ENCODE measurements at places on chromosomes 13 and 19.

DNA sequence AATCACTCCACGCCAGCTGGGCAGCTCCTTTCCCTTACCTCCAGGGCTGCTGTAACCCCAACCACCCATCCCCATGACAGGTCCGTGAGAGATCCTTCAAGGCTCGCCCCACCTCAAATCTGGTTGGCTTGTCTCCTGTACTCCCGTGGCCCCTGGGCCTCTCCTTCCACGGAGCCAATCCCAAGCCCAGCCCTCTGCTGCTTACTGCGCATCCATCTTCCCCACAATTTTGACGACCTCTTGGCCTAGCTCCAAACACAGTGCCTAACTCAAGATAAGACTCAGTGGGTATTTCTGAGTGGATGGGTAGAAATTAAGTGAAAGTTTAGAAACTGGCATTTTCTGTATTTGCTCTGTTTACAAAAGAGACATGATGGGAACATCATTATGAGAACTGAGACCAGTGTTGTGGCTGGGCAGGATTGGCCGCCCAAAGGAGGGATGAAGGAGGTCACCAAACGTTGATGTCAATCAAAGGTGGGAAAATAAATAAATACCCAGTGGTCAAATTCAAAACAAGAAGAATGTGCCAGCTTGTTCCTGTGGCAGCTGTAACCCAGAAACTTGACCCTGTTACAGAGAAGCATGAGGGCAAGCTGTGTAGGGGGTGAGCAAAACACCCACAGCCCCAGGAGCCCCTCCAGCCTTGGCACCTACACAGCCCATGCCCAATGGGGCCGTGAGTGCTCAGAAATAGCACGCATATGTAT, 162.2 kb downstream of the ABCC4 start:
- no peak for DNase-seq

DNA sequence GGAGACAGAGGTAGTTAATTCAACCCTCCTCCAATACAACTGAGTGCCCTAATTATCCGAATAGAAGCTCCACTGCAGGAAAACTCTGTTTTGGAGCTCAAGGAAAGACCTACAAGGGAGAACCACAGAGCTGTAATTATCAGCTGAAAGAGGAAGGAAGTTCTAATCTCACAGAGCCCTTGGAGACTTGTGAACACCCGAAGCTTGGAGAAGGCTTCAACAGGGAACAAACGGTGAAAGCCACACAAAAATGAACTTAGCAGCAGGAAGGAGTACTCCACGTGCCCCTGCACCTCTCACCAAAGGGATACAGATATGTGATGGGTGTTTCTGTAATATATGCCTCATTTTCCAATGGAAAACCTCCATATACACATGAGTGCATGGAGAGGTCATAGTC, 61.1 kb downstream of the IRS2 start:
- no peak for DNase-seq

GRCh38 chr19:42553292-42554045, 25.2 kb upstream of the CEACAM1 start:
- DNase-seq, result peak; percentile 69

- DNase-seq, result peak; percentile 99
Observed at GRCh38 chr13:29923554-29924481, 73.4 kb upstream of the UBL3 start.

DNA sequence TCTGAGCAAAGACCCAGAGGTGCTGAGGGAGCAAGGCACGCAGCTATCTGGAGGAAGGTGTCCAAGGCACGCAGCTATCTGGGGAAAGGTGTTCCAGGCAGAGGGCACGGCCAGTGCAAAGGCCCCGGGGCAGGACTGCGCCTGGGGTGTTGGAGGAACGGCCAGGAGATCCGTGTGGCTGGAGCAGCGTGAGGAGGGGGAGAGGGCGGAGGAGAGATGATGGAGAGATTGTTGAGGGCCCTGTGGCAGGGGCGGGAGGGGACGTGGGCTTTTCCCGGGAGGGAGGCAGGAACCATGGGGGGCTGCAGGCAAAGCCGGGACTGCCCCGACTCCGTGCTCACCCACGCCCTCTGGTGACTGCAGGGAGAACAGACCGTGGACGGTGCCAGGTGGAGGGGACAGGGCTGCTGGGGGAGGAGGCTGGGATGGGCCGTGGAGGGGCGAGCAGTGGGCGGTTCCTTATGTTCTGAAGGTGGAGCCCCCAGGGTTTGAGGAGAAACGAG, 13.3 kb upstream of the MISP start:
- no peak for DNase-seq

- DNase-seq, result no peak
Observed at GRCh38 chr19:40235238-40236025, 8.9 kb upstream of the CCNP start.

DNA sequence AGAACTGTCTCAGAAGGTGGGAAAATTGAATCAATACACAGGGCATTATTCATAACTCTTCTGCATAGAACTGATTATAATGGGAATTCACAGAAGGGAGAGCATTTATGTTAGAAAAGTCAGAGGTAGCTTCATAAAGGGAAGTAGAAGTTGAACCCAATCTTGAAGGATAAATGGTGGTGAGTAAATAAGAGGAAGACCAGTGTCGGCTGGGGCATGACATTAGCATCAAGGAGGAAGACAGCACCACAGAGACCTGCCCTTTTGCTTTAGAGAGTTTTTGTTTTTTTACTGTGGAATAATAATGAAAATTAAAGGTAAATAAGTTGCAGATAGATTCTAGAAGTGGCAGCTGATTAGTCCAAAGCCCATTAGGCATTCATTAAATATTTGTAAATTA, 21.9 kb downstream of the CDC16 start:
- DNase-seq, result no peak

DNA sequence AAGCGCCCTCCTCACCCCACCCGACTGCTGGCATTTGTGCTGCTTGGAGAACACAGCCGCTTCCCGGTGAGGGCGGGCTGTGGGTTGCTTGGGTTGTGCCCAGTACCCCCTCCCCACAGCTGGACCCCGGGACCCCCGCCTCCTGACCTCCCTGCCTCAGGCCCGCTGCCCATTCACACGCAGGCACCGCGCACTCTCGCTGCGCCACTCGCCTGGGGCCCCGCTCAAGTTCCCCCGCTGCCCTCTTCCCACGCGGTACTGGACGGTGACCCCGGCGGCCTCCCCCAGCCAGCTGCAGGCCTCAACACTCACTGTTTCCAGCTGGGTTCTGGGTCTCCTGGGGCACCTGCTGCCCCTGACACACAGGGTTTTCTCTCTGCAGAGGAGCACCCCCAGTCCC, 16.4 kb downstream of the PLEKHJ1 start:
- no peak for DNase-seq

GRCh38 chr13:45439781-45440462, 21.7 kb upstream of the SLC25A30 start:
- no peak for DNase-seq

GRCh38 chr19:54253331-54254194, 3.5 kb downstream of the LILRB5 start:
- no peak for DNase-seq

DNA sequence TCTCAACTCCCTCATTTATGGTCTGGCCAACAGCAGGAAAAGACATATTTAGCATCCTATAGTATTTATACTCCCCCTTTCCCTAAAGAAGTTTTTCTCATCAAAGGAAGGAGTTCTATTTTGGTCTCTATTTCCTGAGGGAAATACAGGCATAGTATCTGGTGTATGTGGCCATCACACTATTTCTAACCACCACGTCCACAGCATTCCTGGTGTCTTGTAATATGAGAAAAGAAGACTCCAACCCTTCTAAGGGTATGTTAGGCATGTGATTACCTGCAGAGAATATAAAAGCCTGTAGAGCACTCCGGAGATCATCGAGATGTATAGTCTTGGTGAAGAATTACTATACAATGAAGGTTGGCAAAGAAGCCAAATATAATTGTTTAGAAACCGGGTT, 137.4 kb downstream of the VWA8 start:
- peak; percentile 18 for DNase-seq

DNA sequence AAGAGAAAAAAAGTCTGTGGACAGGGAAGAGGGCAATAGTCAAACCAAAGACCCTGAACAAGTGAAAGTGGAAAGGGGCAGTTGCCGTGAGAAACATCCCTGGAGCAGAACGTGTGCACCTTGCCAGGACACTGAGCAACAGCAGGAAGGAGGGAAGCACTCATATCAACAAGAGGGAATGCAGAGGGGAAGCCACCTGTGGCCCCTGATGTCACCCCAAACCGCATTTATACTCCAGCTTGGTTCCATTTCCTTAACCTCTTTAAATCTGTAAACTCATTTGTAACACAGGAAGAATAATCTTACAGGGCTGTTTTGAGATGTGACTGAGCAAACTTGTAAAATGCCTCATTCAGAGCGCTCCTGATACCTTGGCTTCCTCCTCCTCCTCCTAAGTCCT, 698.8 kb downstream of the DIAPH3 start:
- no peak for DNase-seq

GRCh38 chr19:41701401-41702075, 6.9 kb upstream of the CEACAM5 start:
- no peak for DNase-seq

DNA sequence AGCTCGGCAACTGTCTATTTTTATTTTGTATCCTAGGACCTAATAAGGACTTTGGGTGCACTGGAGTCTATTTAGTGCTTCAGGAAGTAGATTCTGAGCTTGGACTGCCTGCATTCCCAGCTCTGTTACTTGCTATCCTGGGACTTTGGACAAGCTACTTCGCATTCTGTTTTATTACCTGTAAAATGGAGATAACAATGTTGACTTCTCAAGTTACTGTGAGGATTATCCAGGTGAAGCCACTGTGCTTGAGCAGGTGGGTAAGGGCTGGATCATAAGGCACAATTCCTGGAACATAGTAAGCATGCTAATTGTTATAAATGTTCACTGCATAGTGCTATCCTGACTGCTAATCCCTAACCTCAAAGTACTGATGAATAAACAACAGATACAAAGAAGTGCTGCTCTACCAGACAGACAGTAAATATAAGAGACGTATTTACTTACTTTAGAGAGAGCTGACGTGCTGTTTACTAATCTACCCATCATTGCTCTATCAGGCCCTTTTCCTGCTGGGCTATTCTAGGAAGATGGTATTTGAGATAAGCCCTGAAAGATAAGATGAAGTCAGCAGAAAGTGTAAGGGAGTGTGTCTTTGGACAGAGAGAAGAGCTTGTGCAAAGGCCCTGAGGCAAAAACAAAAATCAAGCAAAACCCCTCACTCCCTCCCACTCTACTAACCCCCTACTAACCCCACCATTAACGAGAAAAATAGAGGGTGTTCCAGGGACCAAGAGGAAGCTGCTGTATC, 50.8 kb upstream of the FLT1 start:
- DNase-seq, result no peak

DNA sequence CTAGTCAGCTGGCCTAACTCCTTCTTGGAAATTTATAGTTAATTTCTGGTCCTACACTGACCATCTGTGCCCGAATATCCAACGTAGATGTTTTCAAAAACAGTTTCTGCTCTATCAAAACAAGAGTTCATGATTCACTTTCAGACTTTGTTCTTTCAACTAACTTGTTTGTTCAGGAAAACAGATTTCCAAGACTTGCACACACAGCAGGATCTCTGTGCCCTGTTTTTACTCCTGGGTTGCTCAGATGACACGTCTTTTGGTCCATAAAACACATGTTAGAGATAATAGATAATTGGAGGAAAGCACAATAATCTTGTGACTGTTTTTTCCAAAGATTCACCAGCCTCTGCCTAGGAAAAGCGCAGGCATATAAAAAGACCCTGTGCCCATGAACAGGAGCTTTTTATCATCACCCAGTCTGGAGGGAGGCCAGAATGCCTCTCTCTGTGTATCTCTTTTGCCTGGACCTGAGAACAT, 218.0 kb downstream of the IRS2 start:
- peak; percentile 8 for DNase-seq

GRCh38 chr13:97975280-97975847, 21.9 kb downstream of the IPO5 start:
- no peak for DNase-seq

DNA sequence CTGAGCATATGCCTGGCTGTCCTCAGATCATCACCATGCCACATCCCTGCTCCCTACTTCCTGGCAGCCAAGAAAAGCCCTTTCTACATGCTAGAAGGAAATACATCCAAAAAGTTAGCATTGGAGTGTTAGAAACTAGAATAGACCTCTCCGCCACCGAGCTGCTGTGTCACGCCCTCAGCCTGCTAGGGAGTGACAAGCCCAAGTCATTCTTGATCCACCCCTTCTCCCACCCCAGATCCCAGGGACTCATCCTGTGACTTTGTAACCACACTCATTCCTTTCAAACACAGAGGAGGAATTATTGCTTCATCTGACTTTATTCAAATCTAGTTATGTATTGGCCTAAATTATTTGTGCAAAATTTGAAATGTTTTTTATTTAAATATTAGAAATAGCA, 45.3 kb downstream of the POLR1D start:
- no peak for DNase-seq

DNA sequence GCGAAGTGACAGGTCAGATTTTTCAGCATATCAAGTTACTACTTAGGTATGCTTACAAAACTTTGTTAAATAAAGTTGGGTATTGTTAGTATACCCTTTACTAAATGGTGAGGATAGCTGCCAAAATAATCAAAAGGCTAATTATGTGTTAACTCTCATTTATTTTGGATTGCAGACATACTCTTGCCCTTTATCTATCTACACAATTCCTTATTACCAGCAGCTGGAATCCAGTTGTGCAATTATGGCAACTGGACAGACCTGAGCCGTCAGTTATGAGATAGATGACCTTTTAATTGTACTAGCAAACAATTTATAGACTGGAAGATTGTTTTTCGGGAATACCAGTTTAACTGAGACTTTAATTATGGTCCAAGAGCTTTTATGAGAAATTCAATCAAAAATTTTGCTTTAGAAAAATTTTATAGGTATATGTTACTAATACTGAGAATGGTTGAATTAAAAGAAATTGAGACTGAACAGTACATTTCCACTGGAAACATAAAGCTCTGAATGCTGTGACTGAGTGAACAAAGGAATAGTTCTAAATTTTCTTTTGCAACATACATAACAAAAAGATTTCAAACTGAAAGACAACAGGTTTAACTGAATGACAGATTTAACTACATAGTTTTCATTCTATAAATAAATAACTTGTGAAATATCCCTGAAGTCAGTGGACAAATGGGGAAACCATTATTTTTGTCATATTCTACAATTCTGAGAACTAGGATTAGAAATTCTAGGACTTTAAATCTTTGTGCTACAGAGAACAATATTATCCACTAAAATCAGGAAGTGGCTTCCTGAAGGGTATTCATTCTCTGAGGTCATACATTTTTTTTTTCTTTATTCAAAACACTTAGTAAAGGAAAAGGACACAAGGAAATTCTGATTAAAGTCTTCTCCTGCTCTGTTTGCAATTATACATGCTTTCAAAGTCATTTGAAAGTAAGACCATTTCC, 97.4 kb downstream of the ZC3H13 start:
- no peak for DNase-seq

GRCh38 chr13:88823114-88823513, 1151.9 kb downstream of the SLITRK5 start:
- DNase-seq, result no peak

- no peak for DNase-seq
Observed at GRCh38 chr13:113394339-113394640, 30.4 kb upstream of the GRTP1 start.

Data from astrocyte of the spinal cord (primary cell).